NCI-H1694 (cell line): ENCODE measurements at places on chromosomes 7 and 10.

- DNase-seq, result peak; percentile 94
Measured at GRCh38 chr10:36802490-36803153, 322.8 kb upstream of the ANKRD30A start.

DNA sequence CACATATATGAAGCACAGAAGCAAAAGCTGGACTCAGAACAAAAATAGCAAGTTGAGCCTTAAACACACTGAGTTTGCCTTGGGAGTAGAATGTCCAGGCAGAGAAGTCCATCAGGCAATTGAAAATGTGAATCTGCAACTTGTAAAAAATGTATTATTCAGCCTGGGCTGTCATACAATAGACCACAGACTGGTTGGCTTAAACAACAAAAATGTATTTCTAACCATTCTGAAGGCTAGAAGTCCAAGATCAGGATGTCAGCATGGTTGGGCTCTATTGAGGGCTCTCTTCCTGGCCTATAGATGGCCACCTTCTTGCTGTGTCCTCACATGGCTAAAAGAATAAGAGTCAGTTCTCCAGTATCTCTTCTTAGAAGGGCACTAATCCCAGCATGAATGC, 76.5 kb upstream of the CAPZA2 start:
- no peak for DNase-seq

DNA sequence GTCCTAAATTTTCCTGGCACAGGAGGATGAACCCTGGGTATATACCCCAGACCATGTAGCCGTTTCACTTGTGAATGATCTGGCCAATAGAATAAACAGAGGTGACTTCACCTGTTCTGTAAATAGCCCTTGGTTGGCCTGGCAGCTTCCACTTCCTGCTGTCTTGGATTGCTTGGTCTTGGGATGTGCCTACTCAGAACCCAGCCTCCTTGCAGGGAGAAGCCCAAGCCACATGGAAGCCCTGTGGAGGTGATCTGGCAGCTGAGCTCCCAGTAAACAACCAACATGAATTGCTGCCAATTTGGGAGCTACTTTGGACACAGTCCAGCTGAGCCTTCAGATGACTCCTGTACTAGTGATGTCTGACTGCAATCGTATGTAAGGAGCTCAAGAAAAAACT, 4.8 kb upstream of the RAPGEF5 start:
- DNase-seq, result peak; percentile 71

DNA sequence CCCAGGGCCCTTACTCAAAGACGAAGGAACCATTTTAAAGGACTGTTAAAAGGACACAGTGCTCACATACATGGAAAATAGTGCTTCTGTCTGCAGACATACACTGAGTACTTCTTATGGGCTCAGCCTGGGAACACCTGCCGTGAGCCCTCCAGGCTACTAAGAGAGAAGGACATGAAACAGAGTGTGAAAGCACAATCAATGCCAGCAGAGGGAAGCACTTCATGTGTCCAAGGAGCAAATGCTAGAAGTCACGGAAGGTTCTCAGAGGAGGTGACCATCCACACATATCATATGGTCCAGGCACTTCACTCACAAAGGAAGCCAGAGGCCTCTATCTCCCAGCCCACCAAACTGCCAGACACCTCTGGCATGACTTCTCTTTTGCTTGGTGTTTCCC, 15.5 kb downstream of the ELMO1 start:
- DNase-seq, result no peak

DNA sequence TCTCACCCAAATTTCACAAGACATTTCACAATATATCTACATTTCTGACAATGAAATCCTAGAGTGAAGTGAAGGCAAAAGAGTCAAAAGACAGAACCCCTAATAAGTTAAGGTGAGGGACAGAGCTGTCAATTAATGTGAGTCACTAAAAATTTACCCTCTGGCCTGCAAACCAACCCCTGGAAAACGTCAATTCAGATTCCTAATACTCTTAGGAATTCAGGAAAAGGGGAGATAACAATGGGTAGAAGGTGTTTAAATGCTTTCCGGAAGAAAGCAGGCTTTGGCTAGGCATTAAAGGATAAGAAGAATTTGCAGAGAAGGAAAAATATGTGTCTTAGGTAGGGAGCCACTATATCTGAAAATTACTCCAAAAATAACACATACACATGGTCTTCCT, 299.6 kb downstream of the INHBA start:
- no peak for DNase-seq
